ENCODE measurements at places on chromosomes 2 and 18.
A peak's percentile ranks its signal among the peaks of the same experiment; 100 is the strongest.

- no peak for DNase-seq
Measured at GRCh38 chr2:144686518-144687215, 166.7 kb upstream of the ZEB2 start.

DNA sequence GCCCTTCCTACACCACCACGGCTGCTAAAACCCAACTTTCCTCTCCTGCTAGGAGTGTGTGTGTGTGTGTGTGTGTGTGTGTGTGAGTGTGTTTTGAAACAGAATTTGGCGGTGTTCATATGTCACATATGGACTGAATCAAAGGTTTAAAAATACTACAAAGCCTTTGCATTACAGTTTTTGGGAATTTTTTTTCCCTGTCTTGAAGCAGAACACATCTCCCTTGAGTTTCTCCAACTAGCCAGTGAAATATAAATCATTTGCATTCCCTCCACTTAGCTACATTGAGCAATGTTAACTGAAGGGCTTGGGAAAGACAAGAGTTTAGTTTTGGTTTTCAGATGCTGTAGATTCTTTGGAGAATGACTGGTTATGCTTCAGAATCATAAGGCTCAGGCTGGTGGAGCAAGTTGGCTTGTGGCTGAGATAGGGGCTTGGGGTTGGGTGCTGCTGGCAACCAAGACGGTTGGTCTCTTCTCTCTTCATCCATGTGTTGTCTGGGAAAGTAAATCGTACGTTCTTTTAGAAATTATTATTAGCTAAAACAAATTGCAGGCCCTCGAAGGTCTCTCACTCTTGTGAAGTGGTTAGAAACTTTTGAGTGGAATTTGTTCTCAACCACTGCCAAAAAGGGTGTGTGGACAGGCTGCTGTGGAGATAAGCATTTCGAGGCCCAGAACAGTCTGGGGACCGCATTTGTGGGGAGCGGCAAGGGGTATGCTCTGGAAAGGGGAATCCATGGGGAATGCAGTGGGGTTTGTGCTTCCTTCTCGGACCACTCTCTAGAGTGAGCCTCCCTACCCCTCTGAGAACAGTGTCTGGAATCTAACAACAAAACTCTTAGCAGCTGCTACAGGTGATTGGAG is 1.4 kb downstream of the NRP2 start:
- DNase-seq: peak; percentile 90

DNA sequence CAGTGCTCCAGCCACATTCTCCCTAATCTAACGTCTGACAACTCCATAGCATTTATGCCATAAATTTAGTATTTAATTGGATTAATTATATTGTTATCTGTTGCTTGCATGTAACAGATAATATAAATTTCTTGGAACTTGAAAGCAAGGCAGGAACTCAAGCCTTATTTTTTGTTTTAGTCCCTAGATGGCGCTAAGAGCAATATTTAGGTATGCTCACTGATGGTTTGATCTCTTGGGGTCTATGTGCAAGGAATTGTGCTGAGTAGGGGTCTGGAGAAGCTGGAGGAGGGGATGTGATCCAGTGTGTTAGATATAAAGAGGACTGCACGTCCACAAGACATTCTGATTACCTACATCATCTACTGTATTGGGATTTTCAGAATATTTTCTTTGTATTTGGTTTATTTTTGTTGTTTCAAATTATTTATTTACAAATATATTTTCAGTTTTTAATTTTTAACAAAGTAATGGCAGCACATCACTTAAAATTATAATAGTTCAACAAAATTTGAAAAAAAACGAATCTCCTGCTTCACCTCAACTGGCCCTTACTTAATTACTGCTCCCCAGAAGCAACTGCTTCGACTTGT is 32.8 kb downstream of the KATNAL2 start:
- no peak for DNase-seq

DNA sequence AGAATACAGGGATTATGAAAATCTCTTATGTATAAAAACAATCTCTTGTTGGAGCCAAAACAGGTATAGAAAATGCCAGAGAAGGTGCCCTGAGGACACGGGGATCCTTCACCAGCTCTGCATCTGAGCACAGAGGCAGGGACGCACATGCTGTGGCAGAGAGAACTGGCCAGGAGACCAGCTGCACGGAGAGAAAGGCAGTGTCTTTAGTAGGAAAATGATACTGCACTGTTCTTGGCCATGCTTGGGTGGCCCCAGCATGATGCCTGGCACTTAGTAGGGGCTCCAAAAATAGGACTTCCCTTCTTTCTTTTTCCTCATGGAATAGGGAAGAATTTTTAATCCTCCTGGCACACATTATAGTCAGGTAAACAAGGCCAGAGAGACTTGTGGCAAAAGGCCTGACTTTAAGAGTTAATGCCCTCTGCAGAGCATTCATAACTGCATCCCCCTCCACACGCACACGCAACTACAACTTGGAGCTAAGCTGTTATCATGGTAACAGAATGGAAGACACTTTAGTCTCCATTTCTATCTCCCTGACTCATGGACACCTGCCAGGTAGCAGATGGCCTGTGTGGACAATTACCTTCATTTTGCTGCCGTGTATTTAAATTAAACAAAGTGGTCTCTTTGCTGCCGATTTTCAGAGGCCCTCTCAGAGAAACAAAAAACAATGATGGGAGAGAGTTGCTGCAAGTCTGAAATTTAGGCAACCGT is 59.7 kb upstream of the DNMT3A start:
- no peak for DNase-seq

DNA sequence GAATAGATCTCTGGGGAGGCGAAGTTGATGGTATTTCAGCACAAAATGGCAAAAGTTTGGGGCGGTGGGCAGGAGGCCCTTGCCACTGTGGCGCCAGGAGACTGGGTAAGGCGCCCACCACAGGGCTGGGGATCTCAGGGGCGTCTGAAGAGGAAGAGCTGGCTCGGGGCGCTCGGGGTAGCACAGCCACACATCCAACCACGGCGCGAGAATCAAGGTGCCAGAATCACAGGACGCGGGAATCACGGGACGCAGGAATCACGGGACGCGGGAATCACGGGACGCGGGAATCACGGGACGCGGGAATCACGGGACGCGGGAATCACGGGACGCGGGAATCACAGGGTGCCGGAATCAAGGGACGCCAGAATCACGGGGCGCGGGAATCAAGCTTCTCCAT is 174.4 kb downstream of the TMEM18 start:
- no peak for DNase-seq

- no peak for DNase-seq
Measured at GRCh38 chr2:24711865-24712264, 81.3 kb downstream of the PTRHD1 start.

- no peak for DNase-seq
Measured at GRCh38 chr2:71685941-71686611, 232.7 kb downstream of the DYSF start.

DNA sequence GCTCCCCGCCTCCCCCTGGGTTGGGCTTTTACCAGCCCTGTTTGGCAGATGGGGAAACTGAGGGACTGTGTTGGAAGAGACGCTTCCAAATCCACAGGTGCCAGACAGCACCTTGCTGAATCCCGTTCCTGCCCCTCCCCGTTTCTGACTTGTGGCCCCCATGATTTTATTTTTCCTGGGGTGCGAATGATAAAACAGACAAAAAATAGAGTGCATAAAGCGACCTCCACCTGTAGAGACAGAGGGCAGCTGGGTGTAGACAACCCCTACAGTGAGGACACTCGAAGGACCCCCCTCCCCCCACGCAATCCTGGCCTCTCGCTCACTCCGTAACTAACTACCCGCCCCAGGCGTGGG is 2.2 kb upstream of the CTDSP1 start:
- DNase-seq: no peak

DNA sequence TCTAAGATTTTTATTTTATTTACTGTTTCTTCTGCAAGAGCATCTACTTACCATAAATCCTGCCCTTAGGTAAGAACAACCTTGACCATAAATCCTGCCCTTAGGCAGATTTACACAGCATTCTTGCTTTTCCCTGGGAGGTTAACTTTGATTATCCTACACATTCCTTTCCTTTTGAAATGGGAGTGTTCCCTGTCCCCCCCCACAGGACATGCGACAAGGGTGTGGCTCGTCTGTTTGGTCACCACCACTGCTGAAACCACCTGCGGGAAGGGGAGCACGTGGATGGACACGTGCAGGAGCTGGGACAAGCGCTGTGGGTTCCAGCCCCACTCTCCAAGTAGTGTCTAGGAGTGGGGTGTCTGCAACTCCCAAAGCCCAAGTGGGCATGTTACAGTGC is 239.3 kb upstream of the SP5 start:
- no peak for DNase-seq

- no peak for DNase-seq
Measured at GRCh38 chr18:77096936-77097886, 35.4 kb downstream of the MBP start.

DNA sequence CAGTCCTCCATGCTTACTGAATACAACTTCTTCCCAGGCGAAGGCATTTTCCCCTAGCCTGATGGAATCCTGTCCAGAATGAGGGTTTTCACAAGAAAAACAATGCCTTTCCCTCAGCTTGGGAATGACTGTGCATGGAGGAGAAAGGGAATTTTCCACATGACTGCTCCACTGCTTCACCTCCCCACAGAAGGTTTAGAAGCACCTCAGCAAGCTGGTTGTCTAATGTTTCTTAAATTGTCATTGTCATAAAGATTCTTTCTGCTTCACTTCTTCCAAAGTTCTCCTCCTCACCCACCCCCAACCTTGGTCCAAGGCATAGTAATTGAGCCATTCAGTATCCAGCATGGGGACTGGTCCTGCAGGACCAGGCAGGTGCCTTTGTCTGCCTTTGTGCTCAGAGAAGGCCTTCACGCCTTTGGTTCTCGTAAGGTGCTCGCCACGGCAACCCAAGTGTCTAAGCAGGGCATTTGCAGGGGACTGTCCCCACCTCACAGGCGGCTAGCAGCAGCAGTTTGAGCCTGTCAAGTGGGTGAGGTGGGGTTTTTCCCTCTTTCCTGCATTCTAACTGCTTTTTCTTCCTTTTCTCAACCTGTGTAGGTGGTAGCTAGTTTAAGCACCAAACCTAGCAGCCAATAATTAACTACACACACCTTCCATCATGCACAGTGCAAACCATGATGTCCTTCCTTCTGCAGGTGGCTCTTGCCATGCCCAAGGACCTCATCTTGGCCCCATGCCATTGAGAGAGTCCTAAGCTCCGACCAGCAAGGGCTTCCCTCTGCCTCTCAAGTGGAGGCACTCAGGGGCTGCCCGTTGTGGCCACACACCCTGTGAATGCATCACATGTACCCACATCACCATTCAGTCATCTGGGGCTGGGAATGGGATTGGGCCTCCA is 65.7 kb upstream of the BCL2L11 start:
- peak; percentile 15 for DNase-seq

- DNase-seq: peak; percentile 85
Measured at GRCh38 chr2:20108655-20109396, 57.4 kb upstream of the LAPTM4A start.

GRCh38 chr2:24909555-24910177 is 10.4 kb downstream of the ADCY3 start:
- peak; percentile 68 for DNase-seq

GRCh38 chr2:101963198-101963597 is 28.6 kb upstream of the IL1R2 start:
- DNase-seq: no peak

Data from fibroblast of lung (primary cell).